ENCODE measurements at places on chromosomes 1 and 21. TPM values are rescaled to one million over a fixed set of nuclear protein-coding genes. Genes with fewer than 3 reads are reported as not detected.

DNA sequence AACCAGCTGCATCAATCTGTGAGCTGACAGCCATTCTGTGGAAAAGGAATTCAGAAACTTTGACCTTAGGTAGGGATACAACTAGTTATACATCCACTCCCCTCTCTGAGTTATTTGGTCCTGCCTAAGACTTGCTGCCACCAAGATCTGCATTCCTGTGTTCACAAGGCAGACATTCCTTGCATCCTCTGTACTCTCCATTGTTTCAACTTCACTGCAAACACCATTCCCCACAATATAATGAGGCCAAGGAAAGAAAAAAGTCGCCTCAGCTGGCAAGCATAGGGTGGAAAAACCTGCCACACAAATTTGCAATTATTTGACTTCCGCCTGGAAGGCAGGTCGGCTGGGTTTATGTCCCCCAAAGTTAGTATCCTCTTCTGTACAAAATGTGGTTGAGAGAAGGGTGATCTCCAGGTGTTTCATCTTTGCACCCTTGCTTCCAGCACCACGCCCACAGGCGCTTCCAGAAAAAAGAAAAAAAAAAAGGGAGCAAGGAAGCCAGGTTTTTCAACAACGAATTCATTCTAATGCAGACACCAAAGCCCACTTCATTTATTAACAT lies 676 bp upstream of the CTTNBP2NL start:
- peak overlapping the region; percentile 97 for H3K27ac ChIP-seq
- peaks cover 14% of the 10 kb centered on the region for H3K4me1 ChIP-seq
- H3K4me3 ChIP-seq: peak overlapping the region; percentile 100
- H3K36me3 ChIP-seq: no peaks in the 10 kb centered on the region
- H3K27me3 ChIP-seq: no peaks in the 10 kb centered on the region

DNA sequence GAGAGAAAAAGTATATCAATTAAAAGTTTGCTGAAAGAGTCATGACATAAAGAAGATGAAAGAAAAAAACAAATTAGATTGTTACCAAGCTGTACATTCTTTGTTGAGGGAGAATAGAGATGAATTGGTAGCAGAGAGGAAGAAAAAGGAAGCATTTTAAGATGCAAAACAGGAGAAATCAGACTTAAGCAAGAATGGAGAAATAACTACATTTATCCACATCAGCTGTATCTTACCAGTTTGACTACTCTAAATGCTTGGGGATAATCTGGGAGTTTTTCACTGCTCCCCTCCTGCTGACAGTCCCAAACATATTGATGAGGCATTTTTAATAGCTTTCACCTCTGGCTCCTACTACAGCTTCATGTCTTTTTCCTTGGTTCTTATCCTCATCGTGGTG lies 16.8 kb upstream of the PTPRC start:
- no peaks in the 10 kb centered on the region for H3K27me3 ChIP-seq
- no peak overlapping the region for H3K27ac ChIP-seq
- H3K4me3 ChIP-seq: no peak overlapping the region
- no peaks in the 10 kb centered on the region for H3K4me1 ChIP-seq
- H3K36me3 ChIP-seq: no peaks in the 10 kb centered on the region
- no peak for DNase-seq

GRCh38 chr1:46175243-46175642 lies 356 bp downstream of the TSPAN1 start:
- peaks cover 6% of the 10 kb centered on the region for H3K4me1 ChIP-seq
- H3K36me3 ChIP-seq: no peaks in the 10 kb centered on the region
- H3K27ac ChIP-seq: no peak overlapping the region

DNA sequence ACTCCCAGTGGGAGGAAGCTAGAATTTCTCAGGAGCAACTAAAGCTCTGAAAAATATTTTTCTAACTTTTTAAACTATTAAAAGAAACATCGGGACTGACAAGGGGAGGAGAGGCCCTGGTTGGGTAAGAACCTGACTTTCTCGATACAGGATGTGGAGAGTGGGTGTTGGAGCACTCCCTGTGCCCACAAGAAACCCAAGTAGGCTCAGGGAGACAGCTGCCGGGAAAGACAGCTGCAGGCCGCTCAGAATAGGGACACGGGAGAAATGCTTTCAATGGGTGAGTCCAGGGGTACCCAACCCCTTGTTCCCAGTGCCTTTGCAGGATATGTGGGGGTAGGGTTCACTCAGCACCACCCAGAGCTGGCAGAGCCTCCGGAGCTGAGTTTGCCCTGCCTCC lies 43.6 kb downstream of the PLEKHA6 start:
- peaks cover 20% of the 10 kb centered on the region for H3K4me1 ChIP-seq
- no peak overlapping the region for H3K27ac ChIP-seq
- DNase-seq: no peak

DNA sequence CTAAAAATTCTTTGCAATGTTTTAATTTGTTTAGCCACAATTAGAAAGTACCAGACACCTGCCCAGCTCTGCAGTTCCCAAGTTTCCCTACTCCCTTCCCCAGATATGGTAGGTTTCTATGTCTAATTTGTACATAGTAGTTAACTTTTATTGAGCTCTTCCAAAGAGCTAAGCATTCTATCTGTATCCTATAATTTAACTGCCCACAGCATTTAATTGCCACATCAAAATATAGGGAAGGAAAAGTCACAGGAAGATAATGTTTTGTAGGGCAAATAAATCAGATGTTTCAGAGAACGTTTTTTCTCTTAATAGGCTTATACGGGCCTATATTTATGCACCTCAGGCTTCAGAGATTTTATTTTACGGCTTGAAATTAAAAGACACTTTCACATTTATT lies 15.7 kb upstream of the FMO3 start:
- H3K4me1 ChIP-seq: no peaks in the 10 kb centered on the region
- no peaks in the 10 kb centered on the region for H3K27me3 ChIP-seq
- H3K36me3 ChIP-seq: no peaks in the 10 kb centered on the region
- no peak overlapping the region for H3K4me3 ChIP-seq

- peaks cover 10% of the 10 kb centered on the region for H3K36me3 ChIP-seq
- H3K4me3 ChIP-seq: no peak overlapping the region
- H3K27ac ChIP-seq: no peak overlapping the region
- DNase-seq: no peak
- H3K4me1 ChIP-seq: peaks cover 4% of the 10 kb centered on the region
These were observed 35.5 kb downstream of the EPHA2 start for GRCh38 chr1:16120407-16120806.

DNA sequence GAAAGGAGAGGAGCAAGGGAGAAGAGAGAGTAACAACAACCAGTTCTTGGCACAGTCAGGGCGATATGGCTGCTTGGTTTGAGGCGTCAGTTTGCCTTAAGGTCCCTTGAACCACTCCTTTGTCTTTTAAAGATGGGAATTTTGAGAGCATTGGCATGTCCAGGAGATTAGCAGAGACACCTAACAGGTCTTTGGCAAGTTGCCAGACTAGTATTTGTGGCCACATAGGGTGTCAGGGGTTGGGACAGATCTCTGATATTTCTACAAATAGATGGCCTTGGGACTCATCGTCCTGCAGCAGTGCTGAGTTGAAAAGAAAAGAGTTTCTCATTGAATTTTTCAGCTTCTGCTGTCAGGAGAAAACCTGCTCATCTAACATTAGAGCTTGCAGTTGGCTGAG lies 55.3 kb upstream of the KCND3 start:
- no peaks in the 10 kb centered on the region for H3K36me3 ChIP-seq
- no peaks in the 10 kb centered on the region for H3K27me3 ChIP-seq
- no peak overlapping the region for H3K4me3 ChIP-seq

- peaks cover 14% of the 10 kb centered on the region for H3K4me1 ChIP-seq
- H3K4me3 ChIP-seq: no peak overlapping the region
- no peaks in the 10 kb centered on the region for H3K27me3 ChIP-seq
- no peak for DNase-seq
These were observed 34.5 kb upstream of the LBR start for GRCh38 chr1:225462429-225462713.

DNA sequence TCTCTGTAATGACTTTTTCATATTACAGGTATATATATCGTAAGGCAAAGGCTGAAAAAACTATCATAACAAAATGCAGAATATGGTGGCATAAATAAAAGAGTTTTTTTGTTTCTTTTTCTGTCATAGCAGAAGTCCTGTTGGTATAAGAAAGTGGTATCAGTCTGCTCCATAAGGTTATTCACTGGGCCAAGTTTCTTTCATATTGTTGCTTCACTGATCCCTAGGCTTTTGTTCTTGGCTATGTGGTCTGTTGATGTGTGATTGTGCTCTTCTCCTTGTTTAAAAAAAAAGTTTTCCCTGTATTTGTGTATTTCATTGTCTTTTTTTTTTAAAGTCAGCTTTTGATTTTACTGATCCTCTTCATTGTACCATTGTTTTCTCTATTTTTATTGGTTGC lies 26.0 kb downstream of the PTBP2 start:
- DNase-seq: no peak
- H3K4me3 ChIP-seq: no peak overlapping the region
- no peaks in the 10 kb centered on the region for H3K36me3 ChIP-seq

GRCh38 chr1:161954050-161954449 lies 69.6 kb downstream of the OLFML2B start:
- DNase-seq: no peak
- no peak overlapping the region for H3K4me3 ChIP-seq

DNA sequence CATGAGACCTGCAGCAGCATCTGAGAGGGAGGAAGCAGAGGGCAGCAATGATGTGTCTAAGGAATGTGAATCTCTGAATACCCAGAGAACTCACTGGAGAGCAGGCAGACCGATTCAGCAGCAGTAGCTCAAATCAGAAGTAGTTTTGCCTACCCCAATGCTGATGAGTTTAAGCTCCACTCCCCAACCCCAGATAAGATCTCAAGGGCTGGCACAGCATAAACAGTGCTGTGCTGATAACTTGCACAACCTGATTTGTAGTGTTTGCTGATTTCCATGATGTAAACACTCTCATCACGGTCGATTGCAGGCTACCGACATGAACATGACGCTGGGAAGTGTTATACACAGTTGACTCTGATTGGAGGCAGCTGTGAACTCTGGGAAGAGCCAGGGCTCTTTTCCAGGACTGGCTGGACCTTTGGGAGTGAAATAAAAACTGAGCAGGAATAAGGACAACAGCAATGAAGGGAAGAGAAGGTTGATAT lies 11.2 kb upstream of the HMGCS2 start:
- H3K27me3 ChIP-seq: peaks cover 2% of the 10 kb centered on the region
- DNase-seq: peak; percentile 87
- peak overlapping the region; percentile 30 for H3K4me3 ChIP-seq

GRCh38 chr1:169048043-169048442 lies 58.4 kb upstream of the ATP1B1 start:
- no peak overlapping the region for H3K27ac ChIP-seq
- H3K36me3 ChIP-seq: no peaks in the 10 kb centered on the region
- H3K4me3 ChIP-seq: no peak overlapping the region
- no peaks in the 10 kb centered on the region for H3K4me1 ChIP-seq
- H3K27me3 ChIP-seq: no peaks in the 10 kb centered on the region
- DNase-seq: no peak

DNA sequence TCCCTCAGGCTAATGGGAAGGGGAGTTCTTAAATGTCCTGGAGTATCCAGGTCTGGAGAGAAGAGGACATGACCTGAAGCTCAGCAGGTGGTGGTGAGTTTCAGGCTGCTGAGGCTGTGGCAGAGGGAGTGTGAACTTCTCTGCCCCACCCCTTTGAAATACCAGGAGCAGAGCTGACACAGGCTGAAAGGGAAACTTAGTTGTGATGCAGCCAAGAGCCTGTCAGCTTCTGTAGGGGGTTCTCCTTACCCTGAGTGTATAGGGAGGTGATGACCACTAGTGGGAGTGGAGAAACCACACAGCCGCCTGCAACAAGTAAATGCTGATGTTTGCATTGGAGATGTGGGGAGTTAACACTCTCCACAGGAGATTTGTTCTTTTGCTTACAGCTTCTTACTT lies 152.3 kb downstream of the FCRL5 start:
- H3K27ac ChIP-seq: no peak overlapping the region
- H3K36me3 ChIP-seq: no peaks in the 10 kb centered on the region
- H3K4me1 ChIP-seq: no peaks in the 10 kb centered on the region
- H3K27me3 ChIP-seq: no peaks in the 10 kb centered on the region
- H3K4me3 ChIP-seq: no peak overlapping the region

GRCh38 chr1:173341307-173341706 lies 134.2 kb upstream of the TNFSF4 start:
- H3K36me3 ChIP-seq: no peaks in the 10 kb centered on the region
- H3K4me3 ChIP-seq: no peak overlapping the region
- no peaks in the 10 kb centered on the region for H3K27me3 ChIP-seq
- H3K27ac ChIP-seq: no peak overlapping the region
- H3K4me1 ChIP-seq: peaks cover 3% of the 10 kb centered on the region

DNA sequence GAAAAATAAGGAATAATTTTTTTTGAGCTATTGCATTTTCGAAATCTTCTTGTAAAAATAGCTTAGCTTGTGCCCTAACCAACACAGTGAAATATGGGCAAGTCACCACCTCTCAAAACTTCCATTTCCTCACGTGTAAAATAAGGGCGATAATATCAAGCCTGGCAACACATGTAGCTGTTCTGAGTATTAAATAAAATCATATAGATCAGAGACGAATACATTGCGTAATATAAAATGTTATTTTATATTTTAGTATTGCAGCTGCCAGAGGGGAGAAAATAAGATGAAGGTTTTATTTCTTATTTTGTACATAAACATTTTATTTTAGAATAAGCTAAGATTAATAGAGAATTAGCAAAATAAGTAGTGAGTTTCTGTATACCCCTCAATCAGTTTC lies 85.9 kb downstream of the C21orf91 start:
- no peak overlapping the region for H3K27ac ChIP-seq
- H3K4me1 ChIP-seq: no peaks in the 10 kb centered on the region
- H3K4me3 ChIP-seq: no peak overlapping the region
- no peaks in the 10 kb centered on the region for H3K27me3 ChIP-seq

GRCh38 chr1:159341736-159342135 lies 39.6 kb downstream of the FCER1A start:
- H3K36me3 ChIP-seq: no peaks in the 10 kb centered on the region
- H3K4me1 ChIP-seq: no peaks in the 10 kb centered on the region
- DNase-seq: no peak
- no peaks in the 10 kb centered on the region for H3K27me3 ChIP-seq

- no peaks in the 10 kb centered on the region for H3K36me3 ChIP-seq
- no peak for DNase-seq
- peaks cover 8% of the 10 kb centered on the region for H3K27me3 ChIP-seq
- H3K27ac ChIP-seq: no peak overlapping the region
- H3K4me3 ChIP-seq: no peak overlapping the region
- H3K4me1 ChIP-seq: no peaks in the 10 kb centered on the region
These were observed 50.6 kb upstream of the SLC2A1 start for GRCh38 chr1:43009274-43009673.

- H3K4me1 ChIP-seq: peaks cover 3% of the 10 kb centered on the region
- no peaks in the 10 kb centered on the region for H3K27me3 ChIP-seq
- peak overlapping the region; percentile 16 for H3K27ac ChIP-seq
- no peaks in the 10 kb centered on the region for H3K36me3 ChIP-seq
- H3K4me3 ChIP-seq: no peak overlapping the region
These were observed 17.4 kb downstream of the BMP8A start for GRCh38 chr1:39508857-39509305.

DNA sequence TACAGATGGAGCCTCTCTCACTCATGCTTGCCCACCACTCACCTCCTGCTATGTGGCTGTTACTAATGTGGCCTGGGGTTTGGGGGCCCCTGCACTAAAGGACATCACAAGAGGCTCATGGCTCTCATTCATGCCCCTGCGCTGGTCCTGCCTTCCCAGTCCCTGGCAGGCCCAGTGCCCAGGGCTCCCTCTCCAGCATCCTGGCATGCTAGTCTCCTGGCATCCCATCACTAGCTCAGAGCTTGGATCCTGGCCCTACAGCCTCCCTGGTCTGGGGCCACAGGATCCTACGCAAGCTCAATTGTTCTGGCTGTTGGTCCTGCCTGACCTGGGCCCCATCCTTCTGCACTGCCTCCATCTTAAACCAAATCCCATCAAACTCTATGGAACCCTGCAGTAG lies 685.4 kb downstream of the PTPRU start:
- no peak overlapping the region for H3K27ac ChIP-seq
- H3K4me1 ChIP-seq: no peaks in the 10 kb centered on the region
- H3K4me3 ChIP-seq: no peak overlapping the region
- DNase-seq: no peak
- no peaks in the 10 kb centered on the region for H3K36me3 ChIP-seq
- H3K27me3 ChIP-seq: no peaks in the 10 kb centered on the region

The HFM1 gene
- 0.41 TPM for polyA plus RNA-seq

The F3 gene
- polyA plus RNA-seq: 269 TPM

The GPR52 gene
- not detected for polyA plus RNA-seq

The CLDN17 gene
- not detected for polyA plus RNA-seq
